Liver (tissue), 10 donors: ENCODE measurements at places on chromosomes 1 and 21. TPM values are rescaled to one million over a fixed set of nuclear protein-coding genes. Genes with fewer than 3 reads are reported as not detected.

The TNFSF4 gene
- total RNA-seq = 0.59 TPM

The SPSB1 gene
- total RNA-seq = 19.1 TPM

The CYP4A11 gene
- total RNA-seq = 190 TPM

The LCE1E gene
- total RNA-seq = not detected

GRCh38 chr1:202998836-202999750, 8.1 kb upstream of the TMEM183A start:
- no peaks in the 10 kb centered on the region for H3K4me1 ChIP-seq
- H3K4me3 ChIP-seq = no peak overlapping the region
- peak; percentile 72 for DNase-seq
- no peaks in the 10 kb centered on the region for H3K36me3 ChIP-seq
- H3K27me3 ChIP-seq = no peaks in the 10 kb centered on the region

- H3K27me3 ChIP-seq = no peaks in the 10 kb centered on the region
- H3K4me1 ChIP-seq = no peaks in the 10 kb centered on the region
- DNase-seq = no peak
- H3K36me3 ChIP-seq = no peaks in the 10 kb centered on the region
- no peak overlapping the region for H3K27ac ChIP-seq
Observed at GRCh38 chr1:159985473-159985872, 31.4 kb upstream of the SLAMF9 start.

DNA sequence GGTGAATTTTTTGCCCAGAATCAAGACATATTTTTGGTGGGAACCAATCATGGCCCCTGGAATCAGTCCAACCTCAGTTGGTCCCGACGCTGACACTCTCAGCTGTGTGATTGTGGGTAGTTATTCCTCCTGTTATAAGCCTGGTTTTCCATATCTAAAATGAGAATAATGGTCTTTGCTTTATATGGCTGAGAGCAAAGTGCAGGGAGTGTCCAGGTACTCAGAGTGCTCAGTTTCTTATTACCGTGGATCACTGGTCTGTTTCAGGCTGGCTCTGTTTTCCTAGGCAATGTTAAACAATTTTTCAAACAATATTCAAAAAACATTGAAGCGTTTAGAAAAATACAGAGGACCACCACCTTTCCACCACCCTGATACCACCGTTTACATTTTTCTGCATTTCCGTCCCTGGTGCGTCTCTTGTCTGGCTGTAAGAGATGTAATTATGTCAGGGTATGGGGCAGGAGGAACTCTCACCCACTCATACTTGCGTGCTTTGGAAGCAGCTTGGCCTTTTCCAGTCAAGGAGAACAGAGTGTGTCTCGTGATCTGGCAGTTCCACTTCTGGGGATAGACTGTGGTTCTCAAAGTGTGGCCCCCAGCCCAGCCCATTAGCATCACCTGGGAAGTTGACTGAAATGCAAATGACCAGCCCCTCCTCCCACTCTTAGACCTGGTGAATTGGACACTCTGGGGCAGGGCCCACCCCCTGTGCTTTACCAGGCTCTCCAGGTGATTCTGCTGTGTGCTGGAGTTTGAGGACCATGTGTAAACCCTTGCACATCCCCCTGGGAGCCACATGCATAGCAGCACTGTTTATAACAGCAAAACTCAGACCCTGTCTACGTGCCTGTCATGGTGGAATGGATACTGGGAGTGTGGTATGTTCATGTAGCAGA, 6.8 kb downstream of the MX1 start:
- peaks cover 64% of the 10 kb centered on the region for H3K36me3 ChIP-seq
- no peaks in the 10 kb centered on the region for H3K27me3 ChIP-seq
- H3K4me3 ChIP-seq = no peak overlapping the region
- H3K4me1 ChIP-seq = no peaks in the 10 kb centered on the region
- H3K27ac ChIP-seq = no peak overlapping the region

- DNase-seq = no peak
- no peaks in the 10 kb centered on the region for H3K36me3 ChIP-seq
- H3K4me1 ChIP-seq = no peaks in the 10 kb centered on the region
Observed at GRCh38 chr1:110215621-110216515, 5.8 kb downstream of the KCNC4 start.
